ENCODE measurements at places on chromosomes 3 and 15. TPM values are rescaled to one million over a fixed set of nuclear protein-coding genes. Genes with fewer than 3 reads are reported as not detected.
A peak's percentile ranks its signal among the peaks of the same experiment; 100 is the strongest.

DNA sequence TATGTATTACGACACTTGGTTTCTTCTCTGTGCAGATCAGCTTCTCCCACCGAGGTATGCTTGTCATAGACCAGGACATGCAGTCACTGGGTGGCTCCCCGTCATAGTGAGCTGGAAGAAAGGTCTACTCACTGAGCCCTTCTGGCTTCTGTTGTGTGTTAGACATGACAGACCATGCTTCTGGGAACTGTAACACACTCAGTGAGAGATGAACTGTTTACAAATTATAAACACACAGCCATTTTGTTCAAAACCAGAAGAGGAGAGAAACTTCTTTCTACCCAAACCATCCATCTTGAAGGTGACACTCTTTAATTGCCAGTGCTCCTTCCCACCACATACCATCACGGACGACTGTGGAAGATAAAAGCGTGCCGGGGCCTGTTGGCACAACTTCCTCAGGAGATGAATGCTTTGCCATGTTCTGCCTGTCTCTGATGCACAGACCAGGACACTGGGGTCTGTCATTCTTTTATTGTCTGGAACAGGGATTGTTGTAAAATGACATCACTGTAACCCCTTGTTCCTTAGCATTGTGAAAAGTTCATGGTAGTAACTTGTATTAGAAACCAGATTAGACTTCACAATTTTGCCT, 214.3 kb downstream of the MCTP2 start:
- DNase-seq, result peak; percentile 62

DNA sequence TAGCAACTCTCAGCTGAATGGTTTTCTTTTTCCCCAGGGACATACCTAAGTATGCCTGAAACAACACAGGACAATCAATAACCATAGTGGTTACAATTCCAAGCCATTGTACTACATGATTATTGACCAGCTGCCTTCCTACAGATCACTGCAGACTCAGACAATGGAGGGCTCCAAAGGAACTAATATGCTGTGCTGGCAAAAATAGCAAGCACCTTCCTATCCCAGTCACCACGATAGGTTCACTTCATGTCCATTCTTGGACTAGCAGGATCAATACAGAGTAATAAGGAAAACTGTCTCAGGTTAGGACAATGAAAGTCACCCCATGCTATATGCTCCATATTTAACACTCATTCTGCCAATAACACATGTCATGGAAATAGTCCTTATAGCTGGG, 17.5 kb upstream of the TM4SF19 start:
- DNase-seq, result no peak

- DNase-seq, result no peak
Measured at GRCh38 chr15:86062646-86063243, 16.9 kb upstream of the AGBL1 start.

- DNase-seq, result no peak
Measured at GRCh38 chr3:14634763-14635400, 16.7 kb upstream of the CCDC174 start.

DNA sequence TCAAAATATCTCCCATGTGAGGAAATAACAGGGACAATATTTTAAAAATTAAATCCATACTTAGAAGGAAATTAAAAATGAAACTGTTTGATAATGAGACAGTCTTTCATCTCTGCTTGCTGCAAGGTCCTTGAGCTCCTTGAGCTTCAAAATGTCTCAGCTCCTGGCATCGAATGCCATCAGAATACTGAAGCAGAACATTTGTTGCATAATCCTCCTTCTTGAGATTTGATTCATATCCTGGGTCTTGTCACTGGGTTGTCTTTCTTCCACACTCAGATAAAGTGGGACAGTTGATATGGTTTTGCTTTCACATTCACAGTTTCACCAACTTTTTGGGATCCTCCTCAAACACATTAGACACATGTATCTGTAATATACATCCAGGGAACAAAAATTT, 27.8 kb downstream of the COL8A1 start:
- DNase-seq, result no peak

DNA sequence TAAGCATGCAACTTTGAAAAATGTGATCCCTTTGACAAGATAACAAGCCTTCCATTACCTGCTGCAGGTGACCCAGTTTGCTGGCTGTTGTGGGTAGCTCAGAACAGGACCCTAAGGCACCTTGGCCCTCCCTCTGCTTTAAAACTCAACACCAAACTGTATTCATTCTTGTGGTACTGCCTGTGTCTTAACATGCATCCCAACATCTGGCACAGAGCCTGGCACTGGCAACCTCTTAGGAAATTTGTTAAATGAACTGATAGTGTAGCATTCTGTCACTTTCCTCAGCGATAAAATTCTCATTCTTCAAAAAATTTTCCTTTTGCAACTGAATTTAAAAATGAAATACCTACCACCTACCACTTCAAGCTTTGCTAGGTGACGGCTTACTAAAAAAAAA, 287.3 kb upstream of the ADAMTS9 start:
- DNase-seq, result peak; percentile 61

DNA sequence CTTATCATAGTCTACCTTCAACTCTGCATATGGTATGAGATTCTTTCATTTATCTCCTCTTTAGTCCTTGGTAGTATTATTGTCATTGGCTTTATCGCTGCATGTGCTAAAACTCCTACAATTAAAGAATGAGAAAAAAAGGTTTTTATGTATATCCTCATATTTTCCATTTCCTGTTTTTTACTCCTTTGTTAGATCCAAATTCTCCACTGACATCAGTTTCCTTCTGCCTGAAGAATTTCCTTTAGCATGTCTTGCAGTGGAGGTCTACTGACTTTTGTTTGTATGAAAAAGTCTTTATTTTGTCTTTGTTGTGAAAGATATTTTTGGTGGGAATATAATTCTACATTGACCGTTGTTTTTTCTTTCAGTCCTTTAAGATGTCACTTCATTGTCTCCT, 81.0 kb upstream of the TNIK start:
- DNase-seq, result no peak

Gene DPPA2
- total RNA-seq, result not detected

Gene HYAL3
- total RNA-seq, result 3.1 TPM

Gene CYP1A1
- total RNA-seq, result 0.51 TPM

Data from tongue (tissue), 3 donors.